ENCODE measurements at places on chromosomes 6 and 20.

DNA sequence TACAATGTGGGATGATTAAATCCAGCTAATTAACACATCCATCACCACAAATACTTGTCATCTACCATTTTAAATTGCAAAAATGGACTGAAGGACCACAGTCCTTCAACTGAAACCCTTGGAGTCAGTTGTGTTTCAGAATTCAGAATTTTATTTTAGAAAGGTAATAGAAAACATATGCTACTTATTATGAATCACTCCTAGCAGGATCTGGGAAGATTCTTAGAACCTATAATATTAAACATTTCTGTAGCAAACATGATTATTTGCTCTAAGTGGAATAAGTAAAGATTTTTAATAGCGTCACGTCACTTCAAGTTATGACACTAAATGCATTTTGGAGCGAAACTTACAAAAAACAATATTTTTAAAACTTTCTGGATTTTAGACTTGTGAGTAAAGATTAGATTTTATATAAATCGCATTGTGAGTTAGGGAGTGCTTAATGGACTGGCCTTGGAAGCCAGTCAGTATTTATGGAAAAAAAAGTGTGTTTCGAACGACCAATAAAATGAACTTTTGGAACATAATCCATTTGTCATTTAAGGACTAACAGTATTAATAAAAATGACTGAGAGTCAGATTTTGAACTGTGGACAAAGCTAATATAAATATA is 71.8 kb upstream of the PHACTR2 start:
- no peak for DNase-seq

- no peak for DNase-seq
Observed at GRCh38 chr20:51434580-51435247, 107.8 kb downstream of the NFATC2 start.

DNA sequence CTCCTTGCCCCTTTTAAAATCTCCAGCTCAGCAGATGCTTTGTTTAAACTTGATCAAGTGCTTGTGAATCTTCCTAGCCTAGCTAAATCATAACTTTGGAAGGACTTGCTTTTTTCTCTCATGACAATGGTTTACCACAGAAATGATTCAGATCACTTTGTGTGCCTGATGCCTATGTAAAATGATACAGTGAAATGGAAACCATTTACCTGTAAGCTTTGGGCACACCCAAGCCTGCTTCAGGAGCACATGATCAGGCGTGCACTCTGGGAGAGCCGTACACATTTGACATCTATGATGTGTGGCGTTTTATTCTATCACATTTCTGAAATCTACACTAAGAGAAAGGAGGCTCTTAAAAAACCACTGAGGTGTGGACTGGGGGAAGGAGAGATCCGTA is 41.1 kb downstream of the PTPN1 start:
- DNase-seq = no peak

DNA sequence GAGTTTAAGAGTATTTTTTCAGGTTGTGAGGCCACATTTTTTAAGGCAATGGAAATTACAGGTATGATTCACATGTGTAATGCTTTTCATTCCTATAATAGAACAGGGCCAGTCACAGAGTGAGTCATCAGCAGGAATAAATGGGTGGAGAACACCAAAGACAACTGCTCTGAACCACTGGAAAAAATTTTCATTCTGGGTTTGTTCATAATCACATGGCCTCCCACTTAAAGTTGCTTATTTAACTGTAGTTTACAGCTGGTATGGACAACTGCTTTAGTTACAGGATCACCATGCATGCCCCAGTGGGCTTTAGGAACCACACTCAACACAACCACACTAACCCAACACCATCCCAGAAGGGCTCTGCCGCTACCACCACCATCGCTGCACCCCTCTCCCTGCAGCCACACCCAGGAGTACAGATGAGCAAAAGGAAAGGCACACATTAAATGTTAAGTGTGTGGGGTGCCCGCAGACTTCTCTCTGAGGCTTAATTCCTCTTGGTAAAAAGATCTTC is 107.0 kb upstream of the DST start:
- no peak for DNase-seq

- no peak for DNase-seq
Observed at GRCh38 chr6:89924231-89924630, 30.0 kb downstream of the GJA10 start.

DNA sequence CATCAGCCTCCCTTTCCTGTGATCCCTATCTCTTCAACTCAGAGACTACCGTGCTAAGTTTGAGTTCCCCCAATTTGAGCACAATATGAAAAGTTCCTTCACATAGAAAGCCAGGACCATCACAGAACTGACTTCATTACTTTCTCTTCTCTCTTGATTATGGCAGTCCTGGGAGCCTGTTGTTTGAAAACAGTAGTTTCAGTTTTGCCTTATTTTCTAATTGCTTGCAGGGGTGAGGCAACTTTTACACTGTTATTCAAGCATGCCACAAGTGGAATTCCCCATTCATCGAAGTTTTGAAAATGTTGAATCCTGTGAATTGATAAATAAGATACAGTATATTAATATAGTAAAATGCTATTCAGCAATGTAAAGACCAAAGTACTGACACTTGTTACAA is 569.7 kb upstream of the MARCKS start:
- DNase-seq = no peak

DNA sequence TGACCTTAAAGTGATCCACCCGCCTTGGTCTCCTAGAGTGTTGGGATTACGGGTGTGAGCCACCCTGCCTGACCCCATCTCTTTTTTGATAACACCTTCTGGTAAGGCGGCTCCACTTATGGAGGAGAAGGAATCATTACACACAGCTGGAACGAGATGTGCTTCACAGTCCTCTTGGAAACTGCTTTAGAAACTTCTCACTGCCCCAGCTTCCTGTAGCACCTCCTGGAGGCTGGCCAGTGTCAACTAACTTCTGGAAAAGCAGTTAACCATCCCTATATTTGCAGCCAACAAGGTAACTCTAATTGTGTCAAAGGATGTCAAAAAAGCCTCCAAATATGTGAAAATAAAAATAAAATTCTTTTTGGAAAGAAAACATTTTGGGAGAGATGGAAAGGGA is 48.8 kb upstream of the BCLAF1 start:
- DNase-seq = no peak

GRCh38 chr6:80465513-80465912 is 359.0 kb downstream of the BCKDHB start:
- no peak for DNase-seq

GRCh38 chr6:123803504-123804013 is at the start of gene NKAIN2:
TSS of gene NKAIN2 (plus strand) at chr6:123803865.
- DNase-seq = no peak

DNA sequence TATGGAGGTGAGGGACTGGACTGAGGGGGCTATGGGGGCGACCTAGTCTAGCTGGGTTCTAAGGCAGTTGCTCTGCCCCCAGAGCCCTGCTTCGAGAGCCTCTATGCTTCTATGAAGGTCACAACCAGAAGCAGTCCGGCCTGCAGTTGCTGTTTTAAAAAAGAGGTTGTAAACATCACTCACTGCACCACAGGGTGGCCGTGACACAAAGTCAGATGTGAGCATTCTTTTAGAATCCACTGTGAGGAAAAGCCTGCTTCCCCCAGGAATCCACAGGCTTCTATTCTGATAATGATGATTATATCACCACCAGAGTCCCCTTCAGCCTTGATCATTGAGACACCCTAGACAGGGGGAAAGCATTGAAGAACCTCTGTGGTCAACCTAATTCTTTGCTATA is 229.7 kb upstream of the AGPAT4 start:
- DNase-seq = no peak

GRCh38 chr6:74734901-74735300 is 471.0 kb downstream of the COL12A1 start:
- no peak for DNase-seq

- DNase-seq = no peak
Observed at GRCh38 chr6:45806172-45806571, 209.5 kb downstream of the CLIC5 start.

DNA sequence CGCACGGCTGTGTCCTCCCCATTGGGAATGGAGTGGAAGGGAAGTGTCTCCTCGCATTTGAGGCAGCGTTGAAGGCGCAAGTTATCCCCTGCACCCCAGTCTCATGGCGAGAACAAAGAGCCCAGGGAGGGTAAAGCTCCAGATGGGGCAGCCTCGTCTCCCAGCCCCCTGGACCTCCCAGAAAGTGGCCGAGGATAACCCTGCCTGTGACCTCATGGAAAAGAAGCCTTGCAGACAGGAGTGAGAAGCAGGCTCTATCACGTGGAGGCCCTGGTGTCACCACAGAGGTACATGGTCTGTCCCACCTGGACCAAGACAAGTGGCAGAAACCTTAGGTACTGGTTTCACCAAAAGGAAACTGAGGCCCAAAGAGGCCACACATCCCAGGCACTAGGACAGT is 134.8 kb upstream of the RPS6KA2 start:
- DNase-seq = no peak

- DNase-seq = no peak
Observed at GRCh38 chr20:19757487-19758132, 448 bp upstream of the RIN2 start.
